Left renal pelvis (tissue), 4 donors: ENCODE measurements at places on chromosomes 7 and 10.

DNA sequence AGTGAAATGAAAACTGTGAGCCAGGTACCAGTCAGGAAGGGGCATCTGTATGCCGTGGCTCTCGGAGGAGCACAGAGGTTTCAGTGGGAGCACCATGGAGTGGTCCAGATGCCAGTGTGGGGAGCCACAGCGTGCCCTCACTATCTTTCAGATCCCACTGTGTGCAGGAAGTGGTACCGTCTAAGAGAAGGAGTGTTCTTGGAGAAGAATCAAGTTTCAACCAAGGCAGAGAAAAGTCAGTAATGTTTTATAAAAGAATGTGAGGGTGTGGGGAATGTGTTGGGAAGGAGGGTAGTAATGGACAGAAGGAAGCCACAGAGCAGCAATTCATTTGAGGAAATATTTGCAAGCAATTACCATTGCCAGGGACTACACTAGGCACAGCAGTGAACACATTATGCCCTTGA is 35.6 kb downstream of the PRKAR2B start:
- DNase-seq: no peak

GRCh38 chr7:18400275-18400674 is 95.3 kb upstream of the HDAC9 start:
- no peak for DNase-seq

DNA sequence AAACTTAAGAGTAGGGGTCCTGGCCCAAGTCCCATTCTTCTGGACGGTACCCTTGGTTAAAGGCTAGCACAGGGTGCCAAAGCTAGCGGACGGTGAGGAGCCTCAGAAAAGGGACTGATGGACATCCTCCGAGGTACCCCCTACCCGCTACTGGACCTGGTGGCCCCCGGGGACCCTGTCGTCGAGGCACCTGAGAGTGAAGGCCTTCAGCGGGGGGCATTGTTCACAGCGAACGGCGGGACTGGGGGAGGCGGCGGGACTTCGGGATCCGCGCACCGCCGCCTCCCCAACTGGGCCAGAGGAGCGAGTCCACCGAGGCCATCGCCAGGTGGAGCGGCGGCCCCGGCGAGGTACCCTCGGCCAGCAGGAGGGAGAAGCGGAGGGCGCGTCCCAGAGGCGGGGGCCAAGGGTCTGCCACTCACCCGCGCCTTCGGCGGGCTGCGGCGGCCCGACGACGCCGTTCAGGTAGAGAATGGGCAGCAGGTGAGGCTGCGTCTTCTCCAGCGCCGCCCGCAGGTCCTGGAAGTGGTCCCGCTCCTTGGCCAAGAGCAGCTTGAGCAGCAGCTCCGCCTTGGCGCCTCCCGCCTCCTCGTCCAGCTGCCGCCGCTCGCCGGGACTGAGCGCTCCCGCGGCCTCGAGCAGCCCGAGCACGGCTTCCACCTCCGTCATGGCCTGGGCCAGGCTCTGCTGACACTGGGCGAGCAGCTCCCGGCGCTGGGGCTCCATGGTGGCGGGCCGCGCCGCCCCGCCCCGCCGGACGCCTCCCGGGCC is 575 bp downstream of the DLG5 start:
- DNase-seq: no peak

- no peak for DNase-seq
Measured at GRCh38 chr10:75508239-75508813, 76.9 kb downstream of the LRMDA start.

GRCh38 chr10:35503578-35503977 is 101.6 kb upstream of the GJD4 start:
- DNase-seq: no peak

- DNase-seq: no peak
Measured at GRCh38 chr7:105107458-105107857, 93.5 kb downstream of the KMT2E start.

DNA sequence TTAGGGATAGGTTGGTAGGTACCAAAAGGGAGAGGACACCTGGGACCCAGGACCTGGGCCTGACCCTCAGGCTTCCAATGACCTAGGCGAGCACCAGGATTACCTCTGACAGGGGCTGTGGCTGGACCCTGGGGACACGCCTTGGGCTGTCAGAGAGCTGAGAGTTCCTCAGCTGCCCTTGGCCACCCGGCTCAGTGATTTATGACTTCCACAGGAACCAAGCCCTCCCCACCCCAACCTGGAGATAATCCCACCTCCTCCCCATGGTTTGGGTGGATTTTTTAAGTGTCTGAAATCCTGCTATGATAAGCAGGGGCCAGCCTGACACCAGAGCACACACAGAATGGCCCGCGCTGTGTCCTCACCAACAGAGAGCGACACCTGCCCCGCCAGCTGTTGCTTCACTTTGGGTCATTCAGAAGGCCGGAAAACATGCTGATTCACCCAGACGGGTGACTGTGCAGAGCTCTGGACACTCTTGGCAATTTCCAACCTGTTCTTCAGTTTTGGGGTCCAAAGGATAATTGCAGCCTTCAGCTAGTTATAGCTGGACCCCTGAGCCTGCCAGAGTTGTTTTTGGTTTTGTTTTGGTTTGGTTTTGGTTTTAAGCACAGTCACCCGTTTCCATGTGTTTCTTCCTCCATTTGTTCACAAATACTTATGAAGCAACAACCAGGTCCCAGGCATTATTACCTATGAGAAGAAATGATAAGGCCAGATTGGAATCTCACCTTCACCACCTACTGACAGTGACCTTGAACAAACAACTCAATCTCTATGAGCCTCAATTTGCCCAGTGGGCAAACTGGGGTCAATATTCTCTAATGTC is 78.2 kb downstream of the RAB11FIP2 start:
- DNase-seq: no peak

- no peak for DNase-seq
Measured at GRCh38 chr10:422241-422640, 267.2 kb downstream of the DIP2C start.

DNA sequence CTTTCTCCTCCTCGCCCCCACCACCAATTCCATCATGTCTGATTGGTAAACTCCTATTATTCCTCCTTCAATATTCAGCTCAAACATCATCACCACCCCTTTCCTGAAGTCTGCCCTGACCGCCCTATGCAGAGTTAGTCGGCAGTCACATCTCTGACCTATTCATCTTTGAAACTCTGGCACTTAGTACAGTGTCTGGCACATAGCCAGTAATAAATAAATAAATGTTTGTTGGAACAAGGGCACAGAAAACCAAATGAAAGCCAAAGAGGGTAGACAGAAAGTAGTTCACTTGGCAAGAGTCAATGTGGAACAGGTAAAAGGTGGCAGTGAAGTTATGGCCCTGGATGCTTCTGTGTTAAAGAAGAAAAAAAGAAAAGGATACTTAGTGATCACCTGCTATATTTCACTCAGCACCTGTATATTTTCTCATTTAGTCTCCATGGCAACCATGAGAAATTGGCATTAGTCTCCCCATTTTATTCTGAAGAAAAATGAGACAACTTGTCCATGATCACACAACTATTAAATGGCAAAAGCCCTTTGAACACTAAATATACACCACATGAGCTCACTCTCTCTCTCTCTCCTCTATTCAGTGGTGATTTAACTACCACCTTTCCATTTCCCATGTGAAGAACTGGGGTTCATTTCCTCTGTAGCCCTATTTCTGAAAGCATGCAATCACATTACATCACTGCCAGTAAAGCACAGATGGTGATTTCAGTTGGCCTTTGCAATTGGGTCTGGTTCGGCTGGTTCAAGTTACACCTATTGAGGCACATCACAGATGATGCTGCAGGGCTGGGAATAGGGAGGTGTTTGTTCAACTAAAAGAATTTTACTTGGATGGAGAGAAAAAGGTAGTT is 25.3 kb downstream of the CHCHD3 start:
- DNase-seq: no peak

DNA sequence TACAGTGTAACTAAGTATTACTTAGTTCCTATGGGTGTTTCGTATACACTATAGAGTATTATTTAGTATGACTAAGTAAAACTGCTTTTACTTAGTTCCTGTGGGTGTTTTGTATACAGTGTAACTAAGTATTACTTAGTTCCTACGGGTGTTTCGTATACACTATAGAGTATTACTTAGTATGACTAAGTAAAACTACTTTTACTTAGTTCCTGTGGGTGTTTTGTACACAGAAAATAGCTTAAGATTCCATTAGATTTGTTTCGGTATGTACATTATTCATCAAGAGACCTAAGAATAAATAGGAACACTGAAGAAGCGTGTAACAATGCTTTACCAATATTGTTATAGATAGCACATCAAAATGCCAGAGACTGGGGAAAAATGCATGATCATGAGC is 25.0 kb downstream of the IGF2BP3 start:
- DNase-seq: no peak

DNA sequence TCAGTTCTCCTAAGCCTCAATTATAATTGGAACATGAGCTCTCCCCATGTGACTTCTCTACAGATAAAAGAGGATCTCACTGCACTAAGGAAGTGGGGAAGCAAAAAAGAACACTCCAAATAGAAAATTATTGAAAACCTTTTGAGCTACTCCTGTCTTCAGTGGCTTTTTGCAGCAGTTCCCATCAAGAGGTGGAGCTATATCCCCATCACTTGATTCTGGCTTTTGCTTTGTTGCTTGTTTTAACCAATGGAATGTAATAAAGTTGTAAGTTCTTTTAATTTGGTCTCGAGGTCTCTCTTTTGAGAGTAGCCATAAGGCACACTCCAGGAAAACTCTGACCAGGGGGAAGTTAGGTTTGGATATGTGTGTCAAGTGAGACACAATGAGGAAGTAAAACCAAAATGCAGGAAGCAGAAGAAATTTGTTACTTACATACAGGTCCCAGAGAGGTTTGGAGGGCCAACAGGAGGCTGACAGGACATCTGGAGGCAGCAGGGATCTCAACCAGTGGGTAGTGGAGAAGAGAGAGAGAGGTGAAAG is 569.4 kb downstream of the HTR7 start:
- no peak for DNase-seq

GRCh38 chr7:37781156-37781555 is 67.2 kb upstream of the NME8 start:
- no peak for DNase-seq

DNA sequence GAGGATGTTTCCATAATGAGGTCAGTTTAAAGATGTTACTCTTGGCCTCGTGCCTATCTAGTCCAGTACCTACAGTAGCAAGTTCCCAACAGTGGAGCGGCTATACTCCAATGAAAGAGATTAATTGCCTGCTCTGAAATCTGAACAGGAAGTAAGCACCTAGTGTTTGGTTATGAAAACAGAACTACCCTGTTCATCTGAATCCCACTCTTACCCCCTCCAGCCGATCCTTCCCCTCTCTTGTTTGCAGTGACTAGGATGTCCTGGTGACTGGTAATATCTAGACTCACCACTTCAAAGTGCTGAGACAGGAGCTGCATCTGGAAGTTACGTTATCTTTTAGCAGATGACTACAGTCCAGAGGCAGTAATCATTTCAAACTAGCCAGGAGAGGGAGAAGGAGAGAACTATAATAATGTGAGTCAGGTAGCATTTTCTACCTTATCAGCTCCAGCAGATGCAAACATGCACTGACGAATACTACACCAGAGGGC is 666.7 kb upstream of the NRP1 start:
- no peak for DNase-seq

- no peak for DNase-seq
Measured at GRCh38 chr7:157032644-157033482, 22.4 kb upstream of the MNX1 start.

GRCh38 chr10:99292159-99292558 is 37.0 kb upstream of the CNNM1 start:
- DNase-seq: no peak

- DNase-seq: no peak
Measured at GRCh38 chr7:20238754-20239324, 21.7 kb upstream of the MACC1 start.

- DNase-seq: no peak
Measured at GRCh38 chr7:83001362-83002040, 161.2 kb downstream of the PCLO start.

- no peak for DNase-seq
Measured at GRCh38 chr10:49762566-49762877, 399 bp upstream of the OGDHL start.

DNA sequence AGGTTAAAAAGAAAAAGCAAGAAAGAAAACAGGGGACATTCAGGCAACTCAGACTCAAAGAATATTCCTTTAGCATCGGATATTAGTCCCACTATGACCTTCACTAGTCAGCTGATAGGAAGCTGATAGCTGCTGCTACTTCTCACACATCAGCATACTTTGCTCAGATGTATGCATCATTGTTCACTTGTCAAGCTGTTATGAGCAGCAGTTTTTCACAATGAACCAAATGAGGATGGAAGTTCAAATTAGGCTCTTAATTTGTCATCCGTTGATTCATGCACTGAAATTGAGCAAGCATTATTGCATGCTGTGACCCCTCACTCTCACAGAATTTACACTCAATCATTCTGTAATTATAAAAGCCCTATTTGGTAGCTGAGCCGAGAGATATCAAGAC is 257.7 kb downstream of the SNX13 start:
- DNase-seq: no peak

- no peak for DNase-seq
Measured at GRCh38 chr10:51083356-51083853, 9.1 kb downstream of the PRKG1 start.

DNA sequence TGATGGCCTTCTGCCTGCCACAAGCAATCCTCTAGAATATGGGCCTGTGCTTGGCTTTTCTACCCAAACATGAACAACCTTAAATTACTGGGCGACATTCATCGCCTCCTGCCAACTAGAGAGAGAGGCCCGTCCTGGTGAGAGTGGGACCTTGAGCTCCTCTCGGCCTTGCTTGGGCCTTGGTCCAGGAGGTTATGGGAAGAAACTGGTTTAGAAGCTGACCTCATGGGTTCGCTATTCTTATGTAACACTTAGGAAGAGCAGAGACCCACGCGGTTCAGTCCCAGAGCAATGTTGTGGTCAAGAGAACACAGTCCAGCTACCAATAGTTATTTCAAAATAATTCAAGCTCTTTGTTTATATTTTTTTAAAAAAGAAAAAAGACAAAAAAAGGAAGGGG is 176.3 kb upstream of the ZNF32 start:
- no peak for DNase-seq

GRCh38 chr10:21264271-21264670 is 261.2 kb downstream of the SKIDA1 start:
- no peak for DNase-seq

GRCh38 chr10:112362833-112363232 is 11.1 kb upstream of the ACSL5 start:
- DNase-seq: no peak

DNA sequence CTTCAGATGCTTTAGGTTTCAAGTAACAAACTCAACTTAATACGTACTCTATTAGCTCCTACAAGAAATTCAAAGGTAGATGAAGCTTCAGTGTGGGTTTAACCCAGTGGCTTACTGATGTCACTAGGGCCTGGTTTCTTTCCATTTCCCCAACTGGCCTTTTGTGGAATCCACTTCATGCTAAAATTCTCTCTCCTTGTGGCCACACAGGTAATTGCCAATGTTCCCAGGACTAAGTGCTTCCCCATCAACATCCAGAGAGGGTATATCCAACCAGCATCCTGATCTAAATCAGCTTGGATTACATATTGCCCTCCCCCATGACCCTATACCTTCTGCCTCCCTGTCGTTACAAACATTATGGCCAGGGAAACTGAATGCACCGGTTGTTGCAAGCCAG is 10.7 kb downstream of the FBXL13 start:
- no peak for DNase-seq

DNA sequence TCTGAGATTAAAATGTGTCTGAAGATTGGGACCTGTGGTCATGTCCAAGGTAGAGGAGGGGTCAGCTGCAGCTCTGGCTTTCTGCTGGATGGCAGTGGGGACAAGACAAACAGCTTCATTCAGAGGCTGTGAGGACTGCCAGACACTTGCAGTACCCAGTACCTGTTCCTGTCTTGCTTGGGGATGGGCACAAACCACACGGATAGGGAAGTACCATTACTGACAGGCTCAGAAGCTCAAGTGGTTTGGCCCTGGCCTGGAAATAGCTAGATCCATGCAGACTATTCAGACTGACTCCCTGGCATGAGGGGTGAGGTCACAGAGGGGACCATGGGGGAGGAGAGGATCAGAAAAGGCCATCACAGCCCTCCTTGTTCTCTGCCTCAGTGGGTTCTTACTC is 56.0 kb upstream of the COMTD1 start:
- DNase-seq: no peak
